ENCODE measurements at places on chromosomes 16 and 17.

DNA sequence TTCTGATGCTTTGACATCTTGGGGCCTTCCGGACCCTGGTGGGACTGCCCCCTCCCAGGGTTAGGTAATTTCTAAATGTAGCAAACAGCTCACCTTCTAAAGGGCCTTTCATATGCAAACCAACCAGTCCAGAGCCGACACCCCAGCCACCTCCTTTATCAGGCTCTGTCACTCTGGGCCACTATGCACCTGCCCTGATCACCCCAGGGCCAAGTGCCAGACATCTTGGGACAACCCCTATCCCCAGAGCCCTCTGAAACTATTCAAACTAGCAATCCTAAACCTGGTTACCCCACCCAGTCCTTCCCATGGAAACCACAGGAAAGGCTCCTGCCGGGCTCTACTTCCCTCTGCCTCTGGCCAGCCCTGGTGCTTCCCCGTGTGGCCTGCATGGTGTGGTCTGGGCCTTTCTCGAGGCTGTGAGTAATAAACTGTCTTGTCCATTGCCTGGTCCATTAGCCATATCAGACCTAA is 91.2 kb upstream of the TNRC6C start:
- no peak for DNase-seq

DNA sequence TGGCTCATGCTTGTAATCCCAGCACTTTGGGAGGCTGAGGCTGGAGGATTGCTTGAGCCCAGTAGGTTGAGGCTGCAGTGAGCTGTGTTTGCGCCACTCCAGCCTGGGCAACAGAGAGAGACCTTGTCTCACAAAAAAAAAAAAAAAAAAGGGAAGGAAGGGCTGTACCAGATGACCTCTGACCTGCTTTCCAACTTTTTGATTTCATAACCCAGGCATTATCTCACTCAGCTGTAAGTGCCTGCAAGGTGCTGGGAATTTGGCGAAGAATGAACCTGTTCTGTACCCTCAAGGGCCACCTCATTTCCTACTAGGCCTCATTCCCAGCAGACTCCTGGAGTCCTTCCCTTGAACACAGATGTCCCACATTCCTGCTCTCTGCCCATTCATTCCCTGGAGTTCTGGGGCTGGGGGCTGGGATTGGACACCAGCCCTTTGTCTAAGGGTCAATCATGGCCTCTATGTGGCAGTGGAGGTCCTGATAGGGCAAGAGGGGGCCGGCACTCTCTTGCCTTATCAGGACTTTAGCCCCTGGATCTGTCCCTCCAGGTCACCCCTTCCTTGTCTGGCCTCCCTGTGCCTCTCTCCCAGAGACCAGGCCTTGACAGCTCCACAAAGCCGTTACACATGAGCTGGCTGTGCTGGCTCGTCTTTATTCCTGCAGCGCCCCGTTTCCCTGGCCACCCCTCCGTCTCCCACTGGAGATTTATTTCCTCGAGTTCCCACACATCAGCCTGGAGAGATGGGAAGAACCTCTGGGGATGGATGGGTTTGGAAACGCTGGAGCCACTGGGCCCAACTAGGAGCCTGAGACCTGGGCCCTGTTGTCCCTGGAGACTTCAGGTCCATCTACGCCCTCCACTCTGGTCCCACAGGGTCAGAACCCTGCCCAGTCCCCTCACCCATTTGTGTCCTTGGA is 821 bp upstream of the GFAP start:
- DNase-seq = no peak

DNA sequence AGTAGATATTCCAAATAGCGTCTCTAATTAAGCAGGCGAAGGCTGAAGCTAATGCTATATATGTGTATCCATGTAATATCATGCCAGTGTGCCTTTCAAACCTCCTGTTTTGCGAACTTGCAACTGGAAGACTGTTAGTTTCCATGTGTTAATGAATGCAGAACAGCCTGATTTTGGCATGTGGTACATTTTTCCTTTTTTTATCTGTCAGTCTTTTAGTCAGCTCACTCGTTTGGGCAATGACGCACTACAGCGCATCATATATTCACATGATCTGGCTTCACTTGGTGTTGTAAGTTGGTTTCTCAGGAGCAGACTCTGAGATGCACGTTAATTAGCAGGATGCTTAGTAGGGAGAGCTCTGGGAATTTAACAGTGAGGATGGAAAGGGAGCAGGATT is 210.4 kb upstream of the CA10 start:
- no peak for DNase-seq

- no peak for DNase-seq
Measured at GRCh38 chr16:29898135-29898803, 1.1 kb downstream of the SEZ6L2 start.

- peak; percentile 80 for DNase-seq
Measured at GRCh38 chr16:11572301-11572995, 14.3 kb downstream of the LITAF start.

DNA sequence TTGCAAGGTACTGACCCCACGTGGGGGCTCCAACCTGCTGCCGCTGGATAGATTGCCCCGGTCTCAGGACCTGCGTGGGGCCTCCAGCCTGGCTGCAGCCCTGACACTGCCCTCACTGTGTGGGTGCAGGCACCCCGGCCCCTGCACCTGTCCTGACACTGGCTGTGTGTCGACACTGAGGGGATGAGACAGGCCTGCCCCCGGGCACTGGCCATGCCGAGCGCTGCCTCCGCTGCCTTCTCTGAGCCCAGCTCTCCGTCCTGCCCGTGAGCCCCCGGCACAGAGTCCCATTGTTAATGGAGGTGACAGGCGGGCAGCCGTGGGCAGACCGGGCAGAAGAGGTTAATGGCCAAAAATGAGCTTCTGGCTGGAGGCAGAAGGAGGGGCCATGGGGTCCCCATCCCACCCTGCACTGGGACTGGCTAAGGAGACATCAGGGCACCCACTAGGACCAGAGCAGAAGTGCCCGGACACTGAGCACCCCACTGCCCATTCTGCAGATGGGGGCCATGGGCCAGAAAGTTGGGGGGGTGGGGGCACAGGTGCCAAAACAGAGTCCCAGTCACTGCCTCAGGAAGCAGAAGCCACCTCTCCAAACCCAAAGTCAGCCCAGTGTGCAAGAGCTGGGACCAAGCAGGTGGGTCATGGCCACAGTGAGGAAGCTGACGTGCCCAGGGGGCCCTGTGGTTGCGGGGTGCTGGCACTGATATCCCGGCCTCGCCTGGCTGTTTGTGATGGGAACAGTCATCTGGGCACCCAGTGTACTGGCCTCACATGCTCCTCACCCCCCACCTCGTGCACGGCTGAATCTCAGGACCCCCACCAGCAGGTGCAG is 2.5 kb upstream of the PRR35 start:
- DNase-seq = no peak

DNA sequence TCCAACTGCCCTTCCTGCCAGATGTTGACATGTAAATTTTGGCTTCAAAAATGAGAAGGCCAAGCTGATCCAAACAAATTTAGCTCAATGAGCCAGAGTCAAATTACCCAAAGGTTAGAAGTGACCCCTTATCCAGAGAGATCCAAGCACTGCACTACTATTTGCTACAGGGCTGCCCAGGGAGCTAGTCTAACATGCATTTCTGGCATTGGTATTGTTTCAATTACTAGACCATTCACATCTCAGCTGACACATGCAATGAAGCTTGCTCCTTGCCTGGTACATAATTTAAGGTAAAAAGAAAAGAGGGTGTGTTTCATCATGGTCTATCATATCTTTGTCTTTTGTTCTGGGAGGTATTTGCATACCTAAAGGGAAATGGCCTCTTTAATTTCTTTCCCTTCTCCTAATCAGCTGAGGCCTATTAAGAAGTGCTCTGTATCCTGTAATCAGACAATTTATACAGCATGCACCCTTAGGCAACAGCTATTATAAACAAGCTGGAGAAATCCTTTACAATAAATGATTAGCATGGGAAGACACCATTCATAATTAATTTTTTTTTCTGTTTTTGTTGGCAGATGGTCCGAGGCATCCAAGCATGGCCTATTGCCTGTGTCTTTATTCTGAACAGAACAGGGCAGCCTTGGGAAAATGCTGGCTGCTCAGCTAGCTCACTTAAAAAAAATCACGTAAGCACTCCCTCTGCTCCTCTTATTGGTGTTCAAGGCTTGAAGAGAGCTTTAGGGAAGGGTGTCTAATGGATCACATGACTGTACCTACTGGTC is 161.5 kb upstream of the SALL1 start:
- DNase-seq = no peak

DNA sequence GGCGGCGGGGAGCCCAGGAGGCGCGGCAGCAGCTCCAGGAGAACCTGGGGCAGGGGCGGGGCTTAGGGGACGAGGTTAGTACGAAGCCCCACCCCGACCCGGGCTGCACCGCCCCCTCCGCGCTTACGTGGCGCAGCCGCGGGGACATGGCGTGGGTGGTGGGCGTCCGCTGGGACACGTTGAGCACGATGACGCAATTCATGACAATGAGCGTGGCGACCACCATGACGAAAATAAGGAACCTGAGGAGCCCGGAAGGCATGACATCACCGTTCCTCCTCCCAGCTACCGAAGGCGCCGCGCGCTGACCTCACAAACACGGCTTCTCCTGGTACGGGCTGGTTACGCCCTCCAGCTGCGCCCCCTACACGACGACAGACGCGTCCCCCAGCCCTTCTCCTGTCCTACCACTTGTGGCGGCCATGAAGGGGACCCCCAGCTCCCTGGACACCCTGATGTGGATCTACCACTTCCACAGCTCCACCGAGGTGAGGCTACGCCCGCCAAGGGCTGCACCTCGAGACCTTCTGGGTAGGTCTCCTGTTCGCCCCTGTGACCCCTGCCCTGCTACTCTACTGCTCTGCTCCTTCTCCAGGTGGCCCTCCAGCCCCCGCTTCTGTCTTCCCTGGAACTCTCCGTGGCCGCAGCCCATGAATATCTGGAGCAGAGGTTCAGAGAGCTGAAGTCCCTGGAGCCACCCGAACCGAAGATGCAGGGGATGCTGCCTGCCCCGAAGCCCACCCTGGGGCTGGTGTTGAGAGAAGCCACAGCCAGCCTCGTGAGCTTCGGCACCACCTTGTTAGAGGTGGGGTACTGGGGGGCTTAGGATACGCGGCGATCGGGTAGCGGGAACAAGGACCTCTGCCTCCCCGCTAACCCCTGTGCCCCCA is at the start of gene C17orf107:
C17orf107 (plus strand) TSS at position 196 of the 890 bp plus-strand sequence; CDS start at position 423, 227 bp downstream.
- DNase-seq = peak; percentile 95

GRCh38 chr16:65069766-65070165 is 52.1 kb downstream of the CDH11 start:
- no peak for DNase-seq

DNA sequence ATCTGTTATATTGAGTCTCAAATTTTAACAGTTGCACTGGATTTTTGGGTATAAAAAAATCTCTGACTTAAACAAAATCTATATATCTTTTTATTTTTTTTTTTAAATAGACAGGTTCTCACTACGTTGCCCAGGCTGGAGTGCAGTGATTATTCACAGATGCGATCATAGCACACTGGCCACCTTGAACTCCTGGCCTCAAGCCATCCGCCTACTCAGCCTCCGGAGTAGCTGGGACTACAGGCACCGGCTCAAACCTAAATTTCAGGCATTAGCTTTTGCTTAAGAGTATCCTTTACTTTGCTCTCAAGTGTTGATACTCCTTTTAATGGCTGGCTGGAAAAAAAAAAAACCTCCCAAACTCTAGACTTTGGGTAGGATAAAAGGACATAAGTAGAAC is 61.6 kb downstream of the RPGRIP1L start:
- no peak for DNase-seq

DNA sequence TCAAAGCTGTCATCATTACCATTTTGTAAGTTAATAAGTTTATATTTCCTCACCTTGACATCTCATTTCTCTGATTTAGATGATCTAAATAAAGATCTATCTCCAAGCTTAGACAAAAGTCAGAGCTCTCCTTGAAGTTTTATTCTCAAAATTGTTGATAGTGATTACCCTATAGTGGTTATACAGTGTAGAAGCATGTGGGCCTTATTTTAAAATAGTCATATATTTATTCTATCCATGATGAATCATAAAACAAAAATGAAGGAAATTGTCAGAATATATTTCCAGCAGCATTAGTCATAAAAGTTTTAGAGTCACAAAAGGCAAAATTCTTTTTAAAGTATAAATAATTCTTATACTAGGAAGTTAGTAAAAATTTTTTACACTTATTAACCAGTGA is 49.0 kb downstream of the RHOT1 start:
- DNase-seq = no peak

DNA sequence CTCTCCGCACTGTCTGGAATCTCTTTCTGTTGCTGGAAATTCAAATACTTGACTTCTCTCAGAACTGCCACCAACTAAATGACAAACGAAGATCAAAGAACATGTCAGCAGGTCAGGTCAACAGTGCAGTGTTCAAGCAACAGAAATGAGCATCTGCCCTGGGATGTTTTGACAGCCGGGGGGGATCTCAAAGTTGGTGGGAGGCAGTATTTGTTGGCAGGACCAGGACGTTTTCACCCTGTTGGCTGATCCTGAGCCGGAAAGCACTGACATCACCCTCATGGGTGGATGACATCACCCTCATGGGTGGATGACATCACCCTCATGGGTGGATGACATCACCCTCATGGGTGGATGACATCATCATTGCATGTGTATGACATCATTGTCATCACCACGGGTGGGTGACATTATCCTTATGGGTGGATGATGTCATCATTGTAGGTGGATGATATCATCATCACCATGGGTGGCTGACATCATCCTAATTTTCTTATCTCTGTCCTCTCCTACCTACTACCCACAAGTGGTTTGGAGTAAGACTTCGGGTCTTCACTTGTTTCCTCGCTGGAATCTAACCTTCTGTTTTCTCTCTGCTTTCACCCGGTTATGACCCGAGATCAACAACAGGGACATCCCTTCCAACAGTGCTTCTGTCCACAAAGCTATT is 18.9 kb downstream of the DNAH17 start:
- DNase-seq = no peak

GRCh38 chr17:34167354-34167753 is 87.7 kb upstream of the CCL2 start:
- no peak for DNase-seq

GRCh38 chr16:8846401-8846932 is 22.3 kb downstream of the CARHSP1 start:
- DNase-seq = no peak

DNA sequence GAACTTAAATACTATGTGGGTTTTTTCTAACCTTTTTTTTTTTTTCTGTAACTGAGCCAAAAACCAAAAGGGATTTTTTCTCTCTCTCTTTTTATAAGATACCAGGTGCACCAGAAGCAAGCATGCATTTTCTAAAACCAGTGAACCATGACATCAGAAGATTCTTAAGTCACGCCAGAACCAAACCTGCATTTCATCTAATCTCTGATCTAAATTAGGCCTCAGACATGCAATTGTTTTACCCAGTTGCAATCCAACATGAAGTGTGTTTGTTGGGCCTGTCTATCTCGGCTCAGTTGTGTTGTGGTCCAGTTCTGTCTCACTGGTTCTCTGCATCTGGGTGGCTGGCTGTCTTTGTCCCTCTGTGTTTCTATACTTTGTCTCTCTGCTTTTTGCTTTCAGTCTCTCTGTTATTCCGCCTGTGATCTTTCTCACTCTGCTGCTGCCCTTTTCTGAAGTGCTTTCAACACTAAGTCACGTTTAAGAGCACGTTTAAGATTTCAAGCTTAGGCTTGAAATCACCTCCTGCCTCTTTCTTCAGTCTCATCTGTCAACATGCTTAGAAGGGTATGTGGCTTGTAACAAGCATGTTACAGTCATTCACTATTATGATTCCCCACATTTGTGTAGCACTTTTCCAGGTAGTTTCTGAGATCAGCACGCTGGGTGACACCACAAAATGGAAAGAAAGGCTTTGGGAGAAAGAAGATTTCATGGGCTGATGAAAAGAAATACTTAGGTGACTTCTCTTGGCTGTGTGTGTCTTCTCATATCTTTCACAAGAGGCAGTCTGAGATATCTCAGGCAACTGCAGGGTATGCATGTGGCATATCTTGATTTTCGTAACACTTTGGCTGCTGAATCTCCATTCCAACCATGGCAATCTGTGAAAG is 488.9 kb downstream of the SHISA9 start:
- DNase-seq = no peak
